ENCODE measurements at places on chromosomes 4 and X.

GRCh38 chrX:38052096-38052495 is 45.7 kb downstream of the SYTL5 start:
- H3K4me1 ChIP-seq, result no peaks in the 10 kb centered on the region
- H3K27me3 ChIP-seq, result no peaks in the 10 kb centered on the region
- no peak overlapping the region for H3K27ac ChIP-seq

- H3K27me3 ChIP-seq, result no peaks in the 10 kb centered on the region
- H3K4me3 ChIP-seq, result no peak overlapping the region
- no peak for DNase-seq
- peaks cover 17% of the 10 kb centered on the region for H3K4me1 ChIP-seq
- H3K36me3 ChIP-seq, result no peaks in the 10 kb centered on the region
- H3K27ac ChIP-seq, result no peak overlapping the region
These were observed 1.8 kb upstream of the OTUD4 start for GRCh38 chr4:145182222-145182621.

DNA sequence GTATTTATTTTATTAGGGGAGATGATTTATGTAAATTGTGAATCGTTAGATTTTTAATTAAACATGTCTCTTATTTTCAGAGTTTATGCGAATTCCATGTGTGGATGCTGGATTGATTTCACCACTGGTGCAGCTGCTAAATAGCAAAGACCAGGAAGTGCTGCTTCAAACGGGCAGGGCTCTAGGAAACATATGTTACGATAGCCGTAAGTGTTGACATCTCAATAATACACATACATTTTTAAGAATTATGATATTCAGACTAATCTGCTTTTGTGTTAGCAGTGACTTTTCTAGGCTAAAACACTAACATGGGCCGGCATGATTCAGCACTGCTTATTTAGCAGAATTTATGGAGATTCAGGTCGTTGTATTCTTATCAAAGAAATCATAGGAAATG is 91.2 kb downstream of the RAP1GDS1 start:
- no peaks in the 10 kb centered on the region for H3K27me3 ChIP-seq
- no peaks in the 10 kb centered on the region for H3K4me1 ChIP-seq
- no peak overlapping the region for H3K27ac ChIP-seq
- no peak overlapping the region for H3K4me3 ChIP-seq
- H3K36me3 ChIP-seq, result peaks cover 14% of the 10 kb centered on the region

- H3K27me3 ChIP-seq, result peaks cover 2% of the 10 kb centered on the region
- H3K4me3 ChIP-seq, result no peak overlapping the region
- H3K36me3 ChIP-seq, result no peaks in the 10 kb centered on the region
- DNase-seq, result no peak
These were observed 56.6 kb downstream of the LARP7 start for GRCh38 chr4:112693507-112693906.

DNA sequence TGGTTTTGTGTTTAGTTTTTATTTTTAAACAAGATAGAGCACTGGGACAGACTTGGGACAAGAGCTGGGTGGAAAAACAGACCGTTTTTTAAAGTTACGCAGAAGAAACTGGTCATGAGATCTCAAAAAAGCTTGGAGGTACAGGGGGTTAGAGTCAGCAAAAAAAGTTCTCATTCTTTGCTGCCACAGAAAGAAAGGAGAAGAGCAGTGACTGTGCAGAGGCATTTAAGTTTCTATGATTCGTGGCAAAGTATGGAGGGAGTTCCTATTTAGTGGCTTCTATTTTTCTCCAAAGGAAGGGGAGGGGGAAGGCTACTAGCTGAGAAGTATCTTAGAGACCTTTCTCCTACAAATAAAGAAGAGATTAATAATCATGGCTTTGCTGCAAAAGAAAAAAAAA is 68.3 kb downstream of the MANBA start:
- no peaks in the 10 kb centered on the region for H3K27me3 ChIP-seq
- no peak overlapping the region for H3K4me3 ChIP-seq
- H3K4me1 ChIP-seq, result no peaks in the 10 kb centered on the region
- DNase-seq, result no peak
- peaks cover 17% of the 10 kb centered on the region for H3K36me3 ChIP-seq

DNA sequence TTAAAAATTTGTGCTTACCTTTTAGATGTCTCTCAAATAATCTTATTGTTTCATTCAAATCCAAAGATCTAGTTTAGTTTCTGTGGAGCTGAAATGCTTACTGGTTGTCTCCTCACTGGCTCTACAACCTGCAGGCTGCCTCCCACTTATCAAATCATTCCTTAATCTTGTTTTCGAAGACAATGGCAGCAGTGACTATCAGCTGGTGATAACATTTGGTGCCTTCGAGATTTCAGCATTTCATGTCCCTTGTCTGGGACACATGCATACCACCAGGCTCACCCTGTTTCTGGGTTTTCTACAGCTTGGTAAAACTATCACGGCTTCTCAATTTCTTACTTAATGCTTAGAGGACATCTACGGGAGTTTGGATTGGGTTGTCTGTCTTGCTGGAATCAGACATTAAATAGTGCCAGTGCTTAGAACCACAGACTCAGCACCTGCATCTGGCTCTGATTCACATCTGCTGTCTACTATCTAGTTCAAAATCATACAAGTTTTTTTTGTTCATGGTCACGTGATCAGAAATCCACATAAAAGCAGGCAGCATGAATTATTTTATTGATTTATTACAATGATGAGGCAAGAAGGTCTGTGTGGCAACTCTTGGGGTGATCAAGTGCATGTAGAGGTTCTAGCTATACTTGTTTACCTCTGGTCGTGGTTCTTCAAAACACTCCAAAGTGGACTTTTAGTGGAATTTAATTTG is 32.0 kb upstream of the SMARCAD1 start:
- H3K4me3 ChIP-seq, result no peak overlapping the region
- no peak overlapping the region for H3K27ac ChIP-seq
- no peaks in the 10 kb centered on the region for H3K36me3 ChIP-seq
- peaks cover 5% of the 10 kb centered on the region for H3K27me3 ChIP-seq
- no peak for DNase-seq

DNA sequence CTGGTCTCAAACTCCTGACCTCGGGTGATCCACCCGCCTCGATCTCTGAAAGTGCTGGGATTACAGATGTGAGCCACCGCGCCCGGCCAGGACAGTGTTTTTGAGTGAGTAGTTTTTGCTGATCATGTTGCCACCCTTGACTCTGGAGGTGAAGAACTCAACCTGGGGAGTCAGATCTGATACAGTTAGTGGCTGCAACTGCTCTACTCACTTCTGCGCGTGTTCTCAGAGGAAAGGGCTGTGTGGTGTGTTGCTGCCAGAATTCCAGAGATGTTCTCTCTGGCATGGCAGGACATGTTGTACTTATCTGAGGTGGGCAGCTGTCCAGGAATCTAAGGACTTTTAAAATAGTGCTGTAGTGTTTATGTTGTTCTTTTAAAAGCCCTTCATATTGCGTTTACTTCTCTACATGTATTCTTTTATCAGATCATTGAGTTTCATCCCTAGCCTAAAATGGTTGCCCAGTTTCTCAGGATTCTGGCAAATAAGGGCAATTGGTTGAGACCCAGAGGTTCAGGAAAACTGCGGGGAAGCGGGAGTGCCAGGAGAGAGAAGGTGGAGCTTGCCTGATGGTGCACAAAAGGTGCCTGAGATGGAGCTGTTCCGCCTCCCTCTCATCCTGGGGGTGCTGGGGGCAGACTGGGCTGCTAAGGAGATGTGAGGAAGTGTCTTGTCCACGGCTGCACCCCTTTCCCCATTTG is 97.7 kb downstream of the ARHGAP10 start:
- H3K36me3 ChIP-seq, result peaks cover 4% of the 10 kb centered on the region
- H3K27me3 ChIP-seq, result no peaks in the 10 kb centered on the region
- no peaks in the 10 kb centered on the region for H3K4me1 ChIP-seq
- DNase-seq, result no peak
- H3K27ac ChIP-seq, result no peak overlapping the region
- no peak overlapping the region for H3K4me3 ChIP-seq

DNA sequence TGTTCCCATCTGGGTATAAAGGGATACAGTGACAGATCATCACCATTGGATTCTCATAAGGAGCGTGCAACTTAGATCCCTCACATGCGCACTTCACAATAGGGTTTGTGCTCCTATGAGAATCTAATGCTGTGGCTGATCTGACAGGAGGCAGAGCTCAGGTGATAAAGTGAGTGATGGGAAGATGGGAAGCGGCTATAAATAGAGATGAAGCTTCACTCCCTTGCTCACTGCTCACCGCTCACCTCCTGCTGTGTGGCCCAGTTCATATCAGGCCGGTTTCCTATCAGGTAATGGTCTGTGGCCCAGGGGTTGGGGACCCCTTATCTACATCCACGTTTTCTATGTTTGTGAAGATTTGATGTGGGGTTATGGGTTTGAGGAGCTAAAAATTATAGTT is 43.7 kb downstream of the FAT4 start:
- H3K27me3 ChIP-seq, result no peaks in the 10 kb centered on the region
- H3K36me3 ChIP-seq, result no peaks in the 10 kb centered on the region
- H3K4me3 ChIP-seq, result no peak overlapping the region
- no peaks in the 10 kb centered on the region for H3K4me1 ChIP-seq

DNA sequence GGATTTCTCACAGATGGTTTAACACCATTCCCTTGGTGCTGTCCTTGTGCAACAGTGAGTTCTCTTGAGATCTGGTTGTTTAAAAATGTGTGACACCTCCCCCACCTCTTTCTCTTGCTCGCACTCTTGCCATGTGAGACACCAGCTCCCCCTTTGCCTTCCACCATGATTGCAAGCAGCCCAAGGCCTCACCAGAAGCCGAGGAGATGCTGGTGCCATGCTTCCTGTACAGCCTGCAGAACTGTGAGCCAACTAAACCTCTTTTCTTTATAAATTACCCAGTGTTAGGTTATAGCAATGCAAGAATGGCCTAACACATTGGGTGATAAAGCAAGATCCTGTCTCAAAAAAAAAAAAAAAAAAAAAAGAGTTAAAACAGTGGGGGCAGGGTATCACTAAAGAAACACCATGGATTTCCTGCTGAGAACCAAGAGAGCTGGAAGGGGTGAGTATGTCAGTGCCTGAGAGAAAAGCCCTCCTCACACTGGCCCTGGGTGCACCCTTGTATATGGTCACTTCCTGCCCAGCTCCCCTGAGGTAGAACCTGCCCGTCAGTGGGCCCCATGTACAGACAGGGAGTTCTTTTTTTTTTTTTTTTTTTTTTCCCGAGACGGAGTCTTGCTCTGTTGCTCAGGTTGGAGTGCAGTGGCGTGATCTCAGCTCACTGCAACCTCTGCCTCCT is 46.4 kb downstream of the APOO start:
- no peak overlapping the region for H3K27ac ChIP-seq
- no peaks in the 10 kb centered on the region for H3K36me3 ChIP-seq
- H3K4me3 ChIP-seq, result no peak overlapping the region
- H3K4me1 ChIP-seq, result no peaks in the 10 kb centered on the region
- DNase-seq, result no peak
